ENCODE measurements at places on chromosomes 2 and 18.

DNA sequence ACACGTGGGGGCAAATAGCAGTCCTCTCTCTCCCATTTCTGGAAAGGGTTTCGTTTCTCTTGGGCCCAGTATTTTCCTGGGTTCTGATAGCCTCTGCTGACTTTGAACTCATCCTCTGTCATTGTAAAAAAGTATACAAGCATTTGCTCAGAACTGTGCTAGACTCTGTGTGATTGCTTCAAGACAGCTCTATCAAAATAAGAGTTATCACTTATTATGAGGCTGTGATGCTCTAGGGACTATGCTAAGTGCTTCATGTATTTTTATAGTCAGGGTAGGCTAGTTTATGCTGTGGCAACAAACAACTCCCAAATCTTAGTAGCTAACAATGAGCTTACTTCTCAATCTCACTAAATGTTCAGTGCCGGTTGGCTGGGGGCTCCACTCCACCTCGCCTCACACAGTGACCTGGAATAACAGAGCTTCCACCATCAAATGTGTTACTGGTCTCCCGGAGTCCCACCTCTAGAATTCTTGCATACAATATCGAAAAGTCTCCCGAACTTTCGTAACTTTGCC lies 110.8 kb upstream of the CDC42EP3 start:
- DNase-seq = no peak

DNA sequence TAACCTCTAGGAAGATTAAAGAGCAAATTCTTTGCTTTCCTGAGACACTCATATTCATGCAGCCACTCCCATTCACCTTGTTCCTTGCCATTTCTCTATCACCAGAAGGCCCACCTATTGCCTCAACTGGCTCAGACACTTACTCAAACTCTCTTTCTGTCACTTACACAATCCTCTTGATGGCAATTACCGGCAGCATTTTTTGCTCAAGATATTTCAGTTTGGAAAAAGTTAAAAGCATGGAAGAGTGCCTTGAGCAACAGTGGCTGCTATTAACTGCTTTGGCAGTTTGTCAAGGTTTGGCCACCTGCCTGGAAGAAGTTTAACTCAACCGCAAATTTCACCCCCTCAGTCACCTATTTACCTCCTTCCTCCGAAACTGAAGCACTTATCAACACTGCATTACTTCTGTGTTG lies 1104.0 kb upstream of the PIK3C3 start:
- no peak for DNase-seq

GRCh38 chr2:222318026-222318711 lies 19.4 kb upstream of the PAX3 start:
- peak; percentile 49 for DNase-seq

GRCh38 chr2:180012523-180012922 lies 5.4 kb upstream of the CWC22 start:
- DNase-seq = no peak

DNA sequence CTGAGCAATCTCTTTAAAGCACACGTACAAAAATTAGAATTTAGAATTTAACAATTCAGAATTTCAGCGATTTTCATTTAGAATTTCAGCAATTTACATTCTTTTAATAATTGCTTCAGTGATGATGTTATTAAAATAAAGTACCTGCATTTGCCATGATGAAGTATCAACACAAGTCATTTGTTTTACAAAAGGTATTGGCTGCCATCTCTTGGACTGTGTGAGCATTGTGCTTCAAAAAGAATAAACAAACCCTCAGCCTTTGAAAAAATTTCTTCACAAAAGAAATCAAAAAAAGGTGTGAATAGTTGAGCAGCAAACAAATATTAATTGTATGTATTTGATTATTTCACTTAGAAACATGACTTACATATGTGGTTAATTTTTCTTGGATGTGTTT lies 27.1 kb upstream of the ZC3H15 start:
- DNase-seq = no peak
